ENCODE measurements at places on chromosomes 12 and 14.
A peak's percentile ranks its signal among the peaks of the same experiment; 100 is the strongest.

GRCh38 chr12:24854017-24854416 lies 94.9 kb downstream of the BCAT1 start:
- DNase-seq, result no peak

DNA sequence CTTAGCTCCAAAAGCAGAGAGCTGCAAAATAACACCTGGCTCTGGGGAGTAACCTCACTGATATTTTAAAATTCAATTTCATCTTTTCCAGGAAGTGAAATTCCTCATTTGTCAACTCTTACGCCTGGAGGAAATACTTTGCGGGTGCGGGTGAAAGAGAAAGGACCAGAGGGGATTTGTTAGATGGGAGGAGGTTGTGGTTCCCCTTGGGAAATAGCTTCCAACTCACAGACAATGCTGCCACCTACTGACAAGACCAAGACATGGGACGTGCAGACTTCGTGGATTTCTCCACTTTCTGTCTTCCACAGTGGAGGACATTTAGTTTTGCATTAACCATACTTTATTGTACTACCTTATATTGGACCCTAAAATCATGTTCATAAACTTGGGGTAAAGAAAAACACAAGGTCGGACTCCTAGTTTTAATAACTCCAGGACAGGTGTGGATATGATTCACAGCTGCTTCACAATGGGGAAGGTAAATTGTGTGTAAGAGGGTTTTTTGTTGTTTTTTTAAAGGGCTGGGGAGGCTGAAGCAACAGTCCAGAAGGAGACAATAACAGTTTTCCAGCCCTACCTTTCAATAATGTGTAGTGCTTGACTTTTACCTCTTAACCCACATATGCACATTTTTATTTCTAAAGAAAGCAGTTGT lies 10.8 kb downstream of the FBXL14 start:
- peak; percentile 90 for DNase-seq

- no peak for DNase-seq
Observed at GRCh38 chr12:12559719-12560296, 2.9 kb downstream of the DUSP16 start.

GRCh38 chr12:2560356-2560755 lies 234.4 kb upstream of the FKBP4 start:
- no peak for DNase-seq

DNA sequence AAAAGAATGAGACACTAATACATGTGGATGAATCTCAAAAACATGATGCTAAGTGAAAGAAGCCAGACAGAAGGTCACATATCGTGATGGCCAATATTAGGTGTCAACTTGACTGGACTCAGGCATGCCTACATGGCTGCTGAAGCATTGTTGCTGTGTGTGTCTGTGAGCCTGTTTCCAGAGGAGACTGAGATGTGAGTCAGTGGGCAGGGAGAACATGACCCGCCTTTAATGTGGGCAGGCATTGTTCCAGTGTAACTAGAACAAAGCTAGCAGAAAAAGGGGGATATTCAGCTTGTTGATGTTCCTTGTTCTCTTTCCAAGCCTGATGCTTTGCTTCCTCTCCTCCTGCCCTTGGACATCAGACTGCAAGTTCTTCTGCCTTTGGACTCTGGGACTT lies 47.6 kb downstream of the DCAF5 start:
- no peak for DNase-seq

DNA sequence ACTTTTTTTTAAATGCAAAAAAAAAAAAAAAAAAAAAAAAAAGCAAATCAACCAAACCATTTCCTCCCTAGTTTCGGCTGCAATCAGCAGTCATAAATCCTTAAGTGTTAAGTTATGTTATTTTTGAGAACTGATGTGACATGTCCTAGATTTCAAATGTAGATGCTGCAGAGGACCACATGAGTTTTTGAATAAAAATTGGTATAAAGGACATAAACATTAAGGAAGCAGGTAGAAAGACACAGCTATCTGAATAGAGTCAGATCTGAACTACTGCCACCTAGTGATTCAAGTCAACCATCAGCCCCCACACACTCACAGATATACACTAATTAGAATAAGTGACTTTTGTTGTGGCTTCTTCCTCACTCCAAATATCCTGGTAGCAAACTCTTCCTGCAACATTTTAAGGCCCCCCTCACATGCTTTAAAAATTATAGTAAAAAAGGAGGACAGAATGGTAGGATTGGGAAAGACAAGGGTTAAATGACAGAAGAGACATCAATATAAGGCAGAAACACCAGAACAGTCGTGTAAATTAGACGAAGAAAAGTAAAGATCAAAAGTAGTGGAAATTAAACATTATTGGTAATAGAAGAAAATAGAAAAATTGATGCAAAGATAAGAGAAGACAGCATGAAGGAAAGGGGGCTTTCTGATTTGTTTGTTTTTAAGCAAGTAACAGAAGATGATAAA lies 394.5 kb upstream of the ATP2B1 start:
- peak; percentile 74 for DNase-seq

DNA sequence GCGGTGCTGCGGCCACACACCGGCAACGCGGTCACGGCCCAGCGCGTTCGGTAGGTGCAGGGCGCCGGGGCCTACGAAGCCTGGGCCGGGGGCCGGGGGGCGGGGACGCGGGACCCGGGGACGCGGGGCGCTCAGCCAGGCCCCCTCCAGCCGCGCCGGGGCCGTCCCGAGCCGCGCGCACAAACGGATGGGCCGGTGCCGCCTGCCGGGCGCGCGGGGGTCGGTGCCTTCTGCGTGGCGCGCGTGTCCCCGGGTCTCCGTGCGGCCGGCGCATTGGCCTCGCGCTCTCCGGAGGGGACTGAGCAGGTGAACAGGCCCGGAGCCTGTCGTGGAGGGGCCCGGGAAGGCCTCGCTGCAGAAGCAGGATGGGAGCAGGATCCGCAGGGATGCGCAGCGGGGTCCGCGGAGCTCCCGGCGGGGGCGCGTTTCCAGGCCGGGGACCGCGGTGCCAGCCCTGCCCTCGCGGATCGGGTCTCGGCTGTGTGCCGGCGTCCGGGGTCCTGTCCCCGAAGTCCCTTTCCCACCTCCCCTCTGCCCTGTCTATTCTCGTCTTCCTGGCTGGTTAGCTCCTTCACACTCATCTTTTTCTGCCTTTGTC lies 421 bp downstream of the GLT1D1 start:
- peak; percentile 17 for DNase-seq

- DNase-seq, result no peak
Observed at GRCh38 chr14:101817501-101818001, 56.0 kb downstream of the PPP2R5C start.

- DNase-seq, result no peak
Observed at GRCh38 chr14:104938960-104939359, 14.3 kb downstream of the PLD4 start.

DNA sequence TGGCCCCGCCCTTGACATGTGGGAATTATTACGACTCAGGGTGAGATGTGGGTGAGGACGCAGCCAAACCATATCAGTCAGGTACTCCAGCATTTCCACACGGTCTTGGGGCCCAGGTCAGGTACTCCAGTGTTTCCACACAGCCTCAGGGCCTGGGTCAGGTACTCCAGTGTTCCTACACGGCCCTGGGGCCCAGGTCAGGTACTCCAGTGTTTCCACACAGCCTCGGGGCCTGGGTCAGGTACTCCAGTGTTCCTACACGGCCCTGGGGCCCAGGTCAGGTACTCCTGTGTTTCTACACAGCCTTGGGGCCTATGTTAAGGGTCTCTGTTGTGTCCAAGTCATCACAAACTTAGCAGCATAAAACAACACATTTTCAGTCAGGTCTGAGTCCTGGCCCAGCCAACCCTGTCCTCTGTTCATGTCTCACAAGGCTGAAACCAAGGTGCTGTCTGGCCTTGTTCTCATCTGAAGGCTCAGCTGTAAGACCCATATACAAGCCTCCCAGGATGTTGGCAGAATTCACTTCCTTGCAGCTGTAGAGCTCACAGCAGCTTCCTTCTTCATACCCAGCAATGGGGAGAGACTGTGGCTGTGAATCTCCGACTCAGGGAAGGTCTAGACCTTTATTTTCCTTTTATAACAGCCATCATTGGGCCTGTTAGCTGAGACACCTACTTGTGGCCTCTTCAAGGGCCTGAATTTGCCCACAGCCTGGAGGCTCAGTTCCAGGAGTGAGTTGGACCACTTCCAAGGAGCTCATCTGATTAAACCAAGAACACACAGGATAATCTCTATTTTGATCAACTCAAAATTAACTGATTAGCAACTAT lies 107.6 kb upstream of the SFSWAP start:
- DNase-seq, result peak; percentile 59

GRCh38 chr12:115201966-115202365 lies 518.0 kb upstream of the TBX3 start:
- no peak for DNase-seq

GRCh38 chr12:3634348-3634747 lies 118.6 kb downstream of the CRACR2A start:
- no peak for DNase-seq

- no peak for DNase-seq
Observed at GRCh38 chr12:52992699-52993557, 13.3 kb upstream of the EIF4B start.

DNA sequence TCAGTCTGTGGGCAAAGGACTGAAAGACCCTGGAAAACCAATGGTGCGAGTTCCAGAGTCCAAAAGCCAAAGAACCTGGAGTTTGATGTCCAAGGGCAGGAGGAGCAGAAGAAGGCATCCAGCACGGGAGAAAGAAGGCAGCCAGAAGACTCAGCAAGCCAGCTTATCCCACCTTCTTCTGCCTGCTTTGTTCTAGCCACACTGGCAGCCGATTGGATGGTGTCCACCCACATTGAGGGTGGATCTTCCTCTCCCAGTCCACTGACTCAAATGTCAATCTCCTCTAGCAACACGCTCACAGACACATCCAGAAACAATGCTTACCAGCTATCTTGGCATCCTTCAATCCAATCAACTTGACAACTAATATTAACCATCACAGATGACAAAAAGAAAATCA lies 57.2 kb upstream of the CAPRIN2 start:
- no peak for DNase-seq

GRCh38 chr12:90042920-90043641 lies 334.4 kb upstream of the ATP2B1 start:
- no peak for DNase-seq

DNA sequence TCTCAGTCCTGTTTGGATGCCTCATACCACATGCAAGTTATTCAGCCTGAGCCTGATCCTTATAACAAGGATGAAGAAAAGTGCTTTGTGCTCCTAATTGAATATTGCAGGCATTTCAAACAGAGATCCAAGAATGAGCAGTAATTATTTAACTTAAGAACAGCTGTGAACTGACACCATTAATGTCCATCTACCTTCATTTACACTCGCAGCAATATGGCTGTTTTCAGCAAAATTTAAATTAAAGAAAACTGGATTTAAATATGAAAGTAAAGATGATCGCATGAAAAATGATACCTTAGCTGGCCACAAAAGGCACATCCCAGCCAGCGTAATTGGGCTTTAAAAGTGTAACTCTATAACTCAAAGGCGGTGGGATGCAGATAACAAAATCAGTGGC lies 466.3 kb downstream of the GALC start:
- no peak for DNase-seq

DNA sequence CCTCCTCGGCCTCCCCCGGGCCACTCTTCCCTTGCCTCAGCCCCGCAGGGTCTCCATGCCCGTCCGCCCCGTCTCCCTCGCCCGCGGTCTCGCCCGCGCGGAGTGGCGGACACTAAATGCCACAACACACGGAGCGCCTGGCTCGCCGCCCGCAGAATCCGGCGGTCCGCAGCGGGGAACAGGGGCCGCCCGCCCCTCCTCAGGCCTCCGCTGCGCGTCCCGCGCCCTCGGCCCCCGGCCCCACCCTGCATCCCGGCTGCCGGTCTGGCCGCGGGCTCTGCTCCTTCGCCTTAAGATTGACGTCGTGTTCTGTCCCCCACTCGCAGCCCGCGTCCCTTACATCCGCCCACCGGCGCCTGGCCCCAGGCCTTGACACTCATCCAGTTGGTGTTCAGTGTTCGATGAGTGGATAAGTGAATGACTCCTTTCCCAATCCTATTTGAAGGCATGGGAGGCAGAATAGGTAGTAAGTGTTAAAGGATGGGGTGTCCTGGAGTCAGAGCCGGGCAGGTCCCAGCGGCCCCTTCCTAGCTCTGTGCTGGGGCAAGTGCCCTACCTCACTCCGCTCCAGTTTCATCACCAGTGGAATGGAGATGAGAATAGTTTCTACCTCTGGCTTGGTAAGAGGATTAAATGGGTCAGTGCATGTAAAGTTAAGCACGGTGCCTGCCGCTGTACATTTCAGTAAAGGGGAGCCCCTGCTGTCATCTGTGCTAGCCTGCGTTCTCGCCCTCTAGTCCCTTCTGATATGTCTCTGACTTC lies 622 bp downstream of the TECPR2 start:
- peak; percentile 40 for DNase-seq

DNA sequence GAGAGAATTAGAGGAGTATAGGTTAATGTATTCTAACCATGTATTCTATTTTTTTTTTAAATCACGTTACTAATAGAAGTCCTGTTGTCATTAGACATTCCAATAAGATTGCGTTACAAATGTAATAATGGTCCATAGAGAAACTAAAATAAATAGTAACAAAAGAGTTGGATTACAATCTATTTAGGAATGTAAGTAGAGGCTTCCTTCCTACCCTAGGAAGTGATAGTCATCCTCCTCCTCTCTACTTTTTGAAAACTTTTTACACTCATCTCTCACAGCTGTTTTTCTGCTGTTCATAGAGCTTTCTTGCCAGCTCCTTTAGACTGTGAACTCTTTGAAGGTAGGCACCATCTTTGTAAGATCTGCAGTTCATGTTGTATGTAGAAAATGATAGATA lies 23.6 kb downstream of the TRHDE start:
- no peak for DNase-seq

DNA sequence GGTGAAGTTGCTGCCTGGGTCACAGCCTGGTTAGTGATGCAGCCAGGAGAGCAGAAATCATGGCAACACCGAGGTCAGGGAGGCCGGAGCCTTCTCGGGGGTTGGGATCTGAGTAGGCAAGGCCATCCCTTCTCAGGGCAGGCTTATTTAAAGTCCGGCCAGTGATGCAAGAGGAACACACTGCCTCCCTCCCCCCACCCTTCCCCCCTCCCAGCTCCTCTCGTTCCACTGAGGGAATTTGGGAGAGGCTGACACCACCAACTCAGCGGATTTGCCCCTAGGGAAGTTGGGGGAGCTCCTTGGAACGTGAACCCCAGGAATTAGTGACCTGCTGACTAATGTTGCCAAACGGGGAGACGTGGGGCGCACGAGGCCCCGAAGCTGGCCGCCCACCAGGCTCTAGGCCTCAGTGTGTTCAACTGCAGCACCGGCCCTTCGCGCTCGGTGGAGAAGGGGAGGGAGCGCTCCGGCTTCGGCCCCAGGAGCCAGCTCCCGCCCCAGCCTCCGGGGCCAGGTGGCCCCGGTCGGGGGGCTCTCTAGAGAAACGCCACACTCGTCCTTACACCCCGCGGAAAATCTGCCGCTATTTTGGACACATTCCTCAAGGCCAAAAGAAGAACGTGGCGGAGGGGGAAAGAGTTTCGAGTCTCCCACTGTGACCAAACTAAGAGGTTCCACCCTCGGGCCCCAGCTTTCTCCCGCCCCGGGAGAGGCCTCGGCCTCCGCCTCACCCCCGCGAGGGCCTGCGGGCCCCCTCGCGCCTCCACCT lies 1.6 kb downstream of the CTDSP2 start:
- peak; percentile 77 for DNase-seq

DNA sequence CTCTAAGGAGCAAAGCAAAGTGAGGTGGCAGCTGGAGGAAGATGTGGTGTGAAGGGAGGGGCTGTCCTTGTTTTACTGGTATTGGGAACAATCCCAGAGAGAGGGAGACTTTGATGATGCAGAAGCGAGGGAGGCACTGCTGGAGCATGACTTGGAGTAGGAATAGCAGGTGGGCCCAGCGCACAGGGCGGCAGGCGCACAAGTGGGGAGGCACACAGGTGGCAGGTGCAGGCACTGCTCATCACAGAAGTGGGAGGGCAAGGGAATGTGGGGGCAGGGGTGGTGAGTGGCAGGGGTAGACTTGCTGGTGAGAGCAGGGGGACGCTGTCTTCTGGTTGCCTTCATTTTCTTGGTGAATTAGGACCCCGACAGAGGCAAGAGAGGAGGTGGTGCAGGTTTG lies 11.5 kb upstream of the IFI27 start:
- no peak for DNase-seq
